ENCODE measurements at places on chromosomes 11 and 22. TPM values are rescaled to one million over a fixed set of nuclear protein-coding genes. Genes with fewer than 3 reads are reported as not detected.

Gene PGA5
- total RNA-seq = not detected

Gene UPB1
- total RNA-seq = 3.4 TPM

- H3K36me3 ChIP-seq = no peaks in the 10 kb centered on the region
- no peaks in the 10 kb centered on the region for H3K4me1 ChIP-seq
- no peak for DNase-seq
These were observed 520.8 kb downstream of the NELL1 start for GRCh38 chr11:21190181-21190580.

DNA sequence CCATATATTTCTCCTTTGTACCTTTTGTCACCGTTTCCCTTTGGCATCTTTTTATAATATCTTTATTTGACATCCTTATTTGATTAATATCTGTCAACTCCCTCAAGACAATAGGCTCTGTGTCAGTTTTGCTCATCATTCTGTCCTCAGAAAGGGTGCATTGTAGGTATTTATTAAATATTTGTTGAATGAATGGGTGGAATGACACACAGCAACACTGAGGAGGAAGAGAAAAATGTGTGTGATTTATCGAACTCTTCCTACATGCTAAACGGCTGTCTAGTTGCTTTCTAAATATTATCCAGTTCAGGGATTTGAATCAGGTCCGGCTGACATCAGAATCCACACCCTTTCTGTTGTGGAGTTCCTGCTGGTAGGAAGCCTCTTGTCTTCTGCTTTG lies 98.2 kb downstream of the NAV2 start:
- no peak overlapping the region for H3K27ac ChIP-seq
- DNase-seq = no peak
- H3K27me3 ChIP-seq = no peaks in the 10 kb centered on the region
- H3K4me3 ChIP-seq = no peak overlapping the region

GRCh38 chr11:113272927-113273615 lies 41.3 kb upstream of the TTC12 start:
- DNase-seq = no peak
- H3K27me3 ChIP-seq = no peaks in the 10 kb centered on the region
- no peaks in the 10 kb centered on the region for H3K4me1 ChIP-seq
- H3K4me3 ChIP-seq = no peak overlapping the region
- H3K36me3 ChIP-seq = no peaks in the 10 kb centered on the region
- no peak overlapping the region for H3K27ac ChIP-seq

Measured in spleen (tissue), 13 donors.